ENCODE measurements at places on chromosomes 6 and 20. TPM values are rescaled to one million over a fixed set of nuclear protein-coding genes. Genes with fewer than 3 reads are reported as not detected.

DNA sequence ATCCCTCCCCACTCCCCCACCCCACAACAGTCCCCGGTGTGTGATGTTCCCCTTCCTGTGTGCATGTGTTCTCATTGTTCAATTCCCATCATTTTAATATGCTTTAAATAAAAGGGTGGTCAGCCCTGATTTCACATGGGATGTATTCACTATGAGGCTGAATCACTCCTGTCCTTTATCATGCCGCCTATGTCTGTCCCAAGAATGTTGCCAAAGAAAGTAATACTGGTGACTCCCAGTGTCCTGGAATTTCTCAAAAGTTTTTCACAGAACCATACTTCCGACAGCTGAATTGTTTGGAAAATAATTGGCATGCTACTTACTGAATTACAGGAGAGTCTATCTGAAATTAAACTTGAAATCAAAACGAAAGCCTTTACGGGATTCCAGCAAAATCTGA is 217.7 kb downstream of the HAO1 start:
- DNase-seq, result no peak

- no peak for DNase-seq
Measured at GRCh38 chr6:105495515-105495914, 92.6 kb upstream of the PREP start.

DNA sequence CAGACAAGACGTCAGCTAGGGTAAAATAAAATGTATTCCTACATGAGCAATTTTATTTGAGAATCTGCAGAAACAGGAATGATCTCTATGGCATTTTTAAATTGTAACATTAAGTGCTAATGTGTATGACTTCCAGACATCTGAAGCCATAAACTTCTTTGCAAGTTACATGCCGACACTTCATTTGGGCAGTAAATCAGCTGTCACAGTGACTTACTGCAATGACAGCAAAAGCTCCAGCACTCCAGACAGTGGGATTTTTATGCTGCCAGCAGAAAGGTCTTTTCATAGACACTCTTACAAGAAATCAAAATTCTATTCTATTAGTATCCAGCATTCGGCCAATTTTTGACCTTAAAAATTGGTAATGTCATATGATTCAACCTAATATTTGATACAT is 156.3 kb upstream of the SNX9 start:
- DNase-seq, result no peak

GRCh38 chr6:125191916-125192609 is 38.5 kb downstream of the TPD52L1 start:
- peak; percentile 78 for DNase-seq

GRCh38 chr20:37816003-37816402 is 86.9 kb upstream of the VSTM2L start:
- no peak for DNase-seq

DNA sequence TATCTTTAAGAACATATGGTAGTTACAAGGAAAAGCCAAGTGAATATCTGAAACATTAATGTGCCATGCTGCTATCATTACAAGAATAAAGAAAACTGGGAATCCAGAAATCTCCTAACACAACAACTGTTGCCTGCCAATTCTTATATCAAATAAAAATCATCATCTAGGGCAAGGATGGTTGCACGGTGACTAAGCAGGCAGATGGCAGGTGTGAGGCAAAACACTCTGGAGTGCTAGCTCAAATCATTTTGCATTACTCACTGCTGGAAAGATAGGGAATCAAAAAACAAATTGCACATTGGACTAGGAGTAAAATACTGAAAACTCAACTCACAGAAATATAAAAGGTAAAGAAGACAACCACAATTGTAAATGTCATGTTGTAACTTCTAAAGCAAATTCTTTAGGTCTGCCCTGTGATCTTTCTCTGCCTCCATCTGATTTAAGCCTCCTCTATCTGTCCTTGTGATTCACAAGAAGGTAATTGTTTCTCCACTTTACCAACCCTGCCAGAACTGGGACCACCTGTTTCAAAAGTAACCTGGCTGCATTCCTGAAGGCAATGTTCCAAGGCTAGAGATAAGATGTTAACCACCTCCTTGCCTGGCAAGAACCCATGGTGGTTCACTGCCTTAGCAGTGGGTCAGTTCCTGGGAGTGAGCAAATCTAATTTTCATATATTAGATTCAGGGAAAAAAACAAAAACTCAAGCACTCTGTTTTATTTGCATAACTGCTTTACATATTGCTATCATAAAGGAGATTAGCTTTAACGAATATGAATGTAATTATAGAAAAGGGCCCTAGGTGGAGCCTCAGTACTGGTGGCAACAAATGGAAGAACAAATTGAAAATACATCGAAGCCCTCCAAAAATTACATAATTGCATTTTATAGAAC is 33.1 kb upstream of the LCA5 start:
- DNase-seq, result no peak

GRCh38 chr6:140977403-140977802 is 1155.3 kb upstream of the GJE1 start:
- DNase-seq, result no peak

GRCh38 chr6:67129780-67130179 is 1422.8 kb upstream of the EYS start:
- DNase-seq, result no peak

- no peak for DNase-seq
Measured at GRCh38 chr6:144793744-144794143, 508.6 kb downstream of the UTRN start.

- DNase-seq, result no peak
Measured at GRCh38 chr6:135254471-135254870, 73.4 kb downstream of the MYB start.

- DNase-seq, result no peak
Measured at GRCh38 chr20:37291724-37292126, 2.3 kb downstream of the MANBAL start.

- no peak for DNase-seq
Measured at GRCh38 chr6:92708270-92708669, 711.1 kb downstream of the EPHA7 start.

GRCh38 chr6:16583144-16583762 is 178.0 kb downstream of the ATXN1 start:
- DNase-seq, result no peak

GRCh38 chr6:22325481-22325880 is 28.6 kb upstream of the PRL start:
- DNase-seq, result no peak

DNA sequence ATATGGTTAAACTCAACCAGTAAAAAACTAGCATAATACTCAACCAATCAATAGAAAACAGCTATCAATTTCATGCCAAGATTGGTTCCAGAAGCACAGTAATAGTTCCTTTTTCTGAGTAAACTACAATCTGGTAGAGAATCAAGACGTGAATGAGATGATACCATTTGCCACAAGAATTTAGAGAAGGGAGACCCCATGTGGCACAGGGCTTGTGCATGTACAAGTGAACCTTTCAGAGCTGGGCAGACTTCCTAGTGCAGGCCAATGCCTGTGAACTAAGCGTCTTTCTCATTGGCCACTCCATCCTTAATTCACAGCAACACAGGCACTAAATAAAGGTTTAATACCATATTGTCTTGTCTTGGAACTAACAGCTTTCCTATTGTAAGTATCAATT is 213.5 kb downstream of the RFPL4B start:
- DNase-seq, result no peak

- no peak for DNase-seq
Measured at GRCh38 chr20:19522836-19523590, 235.0 kb upstream of the RIN2 start.

Gene PTK7
- 4.6 TPM for total RNA-seq

Gene R3HDML
- total RNA-seq, result not detected

Gene HNF4A
- not detected for total RNA-seq

Gene INSM1
- total RNA-seq, result 6.8 TPM

Gene LAMA5
- 0.72 TPM for total RNA-seq

Gene PLA2G7
- total RNA-seq, result not detected

Gene NFATC2
- total RNA-seq, result 38.5 TPM

Gene LY6G6F
- not detected for total RNA-seq
